ENCODE measurements at places on chromosomes 6 and 20.

GRCh38 chr6:4381381-4381780 is 246.0 kb upstream of the ECI2 start:
- no peak for DNase-seq

DNA sequence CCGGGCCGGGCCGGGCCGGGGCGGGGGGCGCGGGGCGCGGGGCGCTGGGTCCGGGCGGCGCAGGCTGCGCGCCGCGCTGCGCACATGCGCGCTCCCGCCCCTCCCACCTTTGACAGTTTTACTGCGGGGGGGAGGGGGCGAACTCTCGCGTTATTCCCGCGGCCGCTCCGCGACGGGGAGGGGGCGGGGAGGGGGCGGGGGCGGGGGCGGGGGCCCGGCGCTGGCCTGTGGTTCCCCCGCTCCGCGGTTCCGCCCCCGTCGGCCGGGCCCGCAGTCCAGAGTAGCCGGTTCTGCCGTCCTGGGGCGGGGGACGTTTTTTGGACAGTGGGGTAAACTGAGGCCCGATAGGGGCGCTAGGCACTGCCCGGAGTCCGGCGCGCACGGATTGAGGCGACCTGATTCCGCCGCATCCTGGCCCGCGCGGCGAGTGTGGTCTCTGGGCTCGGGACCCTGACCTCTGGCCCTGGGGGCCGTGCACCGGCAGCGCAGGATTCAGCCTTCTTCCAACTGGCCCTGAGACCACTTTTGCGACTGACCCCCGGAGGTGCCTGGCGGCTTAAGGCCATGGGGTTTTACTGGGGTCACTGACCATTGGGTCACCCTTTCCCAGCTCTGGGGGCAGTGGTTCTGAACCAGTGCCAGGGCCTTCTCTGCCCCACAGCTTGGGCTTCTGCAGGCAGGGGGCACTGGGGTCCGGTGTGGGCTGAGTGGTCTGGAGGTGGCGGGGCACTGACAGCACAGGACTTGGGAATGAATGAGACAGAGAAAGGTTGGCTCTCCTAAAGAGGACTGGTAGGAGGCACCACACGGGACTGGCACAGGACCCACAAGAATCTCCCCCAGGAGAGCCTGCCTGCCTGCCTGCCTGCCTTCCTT is at the start of gene ZNF512B:
TSS of gene ZNF512B (minus strand) at position 93 of the 876 bp plus-strand sequence. CDS start 1,980 bp downstream, outside the sequence.
- DNase-seq = no peak

DNA sequence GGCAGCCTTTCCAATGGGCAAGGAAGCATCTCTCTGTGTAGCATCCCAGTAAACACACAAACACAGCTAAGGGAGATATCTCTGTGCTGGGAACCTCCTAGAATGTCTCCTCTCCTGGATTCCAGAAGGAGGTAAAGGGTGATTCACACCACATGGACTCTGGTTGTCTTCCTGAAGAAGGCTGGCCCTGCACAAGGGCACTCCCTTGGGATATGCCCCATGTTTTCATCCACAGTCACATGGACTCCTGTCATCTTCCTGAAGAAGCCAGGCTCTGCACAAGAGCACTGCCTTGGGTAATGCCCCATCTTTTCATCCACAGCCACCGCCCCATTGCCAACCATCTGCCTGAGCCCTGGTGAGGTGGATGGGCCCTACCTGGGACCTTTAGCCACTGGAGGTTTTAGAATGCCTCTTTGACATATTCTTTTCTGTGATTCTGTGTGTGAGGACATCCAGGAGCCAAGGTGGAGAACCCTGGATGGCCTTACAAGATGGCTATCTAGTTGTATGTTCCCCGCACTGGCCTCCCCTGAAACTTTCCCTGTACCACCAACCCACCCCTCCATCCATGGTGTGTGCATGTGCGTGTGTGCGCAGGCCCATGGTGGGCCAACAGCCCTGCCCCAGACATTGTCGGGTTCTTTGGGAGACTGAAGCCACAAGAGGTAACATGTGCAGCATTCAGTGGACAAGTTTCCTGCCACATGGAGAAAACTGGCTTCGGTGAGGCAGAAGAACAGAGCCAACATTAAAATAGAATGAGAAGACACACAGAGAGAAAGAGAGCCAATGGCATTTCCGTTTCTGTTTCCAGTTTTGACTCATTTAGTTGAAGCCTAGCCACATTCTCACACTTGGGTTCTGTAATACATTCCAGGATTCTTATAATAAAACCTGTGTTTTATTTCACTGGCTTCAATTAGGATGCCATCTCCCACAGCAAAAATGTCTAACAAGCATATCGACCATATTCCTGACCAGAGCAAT is 110.2 kb upstream of the CST7 start:
- no peak for DNase-seq

- no peak for DNase-seq
Observed at GRCh38 chr6:35710241-35710847, 21.6 kb upstream of the FKBP5 start.

GRCh38 chr6:159506048-159506447 is 187.0 kb downstream of the SOD2 start:
- DNase-seq = no peak

DNA sequence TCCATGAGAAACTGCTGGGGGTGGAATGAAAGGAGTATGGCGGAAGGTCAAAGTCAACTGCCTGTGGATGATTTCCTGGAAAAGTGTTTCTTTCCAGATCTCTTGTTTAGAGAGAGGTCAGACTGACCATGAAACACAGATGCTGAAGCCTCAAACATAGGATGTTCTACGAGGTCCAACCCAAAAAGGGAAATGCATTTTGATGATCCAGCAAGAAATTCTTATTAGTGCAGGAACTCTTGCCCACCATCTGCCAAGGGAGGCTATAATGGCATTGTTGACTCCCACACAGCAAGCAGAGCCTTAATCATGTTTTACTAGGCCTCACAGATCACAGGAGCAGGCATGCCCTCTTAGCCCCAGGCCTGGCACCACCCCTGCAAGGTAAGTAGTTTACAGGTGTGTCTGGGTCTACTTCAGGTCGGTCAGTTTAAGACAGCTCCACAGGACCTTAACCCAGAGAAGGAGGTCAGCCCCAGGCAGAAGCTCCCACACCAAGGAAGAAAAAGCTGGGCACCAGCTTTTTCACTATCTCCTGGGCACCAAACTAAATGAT is 67.6 kb upstream of the CNKSR3 start:
- DNase-seq = no peak

DNA sequence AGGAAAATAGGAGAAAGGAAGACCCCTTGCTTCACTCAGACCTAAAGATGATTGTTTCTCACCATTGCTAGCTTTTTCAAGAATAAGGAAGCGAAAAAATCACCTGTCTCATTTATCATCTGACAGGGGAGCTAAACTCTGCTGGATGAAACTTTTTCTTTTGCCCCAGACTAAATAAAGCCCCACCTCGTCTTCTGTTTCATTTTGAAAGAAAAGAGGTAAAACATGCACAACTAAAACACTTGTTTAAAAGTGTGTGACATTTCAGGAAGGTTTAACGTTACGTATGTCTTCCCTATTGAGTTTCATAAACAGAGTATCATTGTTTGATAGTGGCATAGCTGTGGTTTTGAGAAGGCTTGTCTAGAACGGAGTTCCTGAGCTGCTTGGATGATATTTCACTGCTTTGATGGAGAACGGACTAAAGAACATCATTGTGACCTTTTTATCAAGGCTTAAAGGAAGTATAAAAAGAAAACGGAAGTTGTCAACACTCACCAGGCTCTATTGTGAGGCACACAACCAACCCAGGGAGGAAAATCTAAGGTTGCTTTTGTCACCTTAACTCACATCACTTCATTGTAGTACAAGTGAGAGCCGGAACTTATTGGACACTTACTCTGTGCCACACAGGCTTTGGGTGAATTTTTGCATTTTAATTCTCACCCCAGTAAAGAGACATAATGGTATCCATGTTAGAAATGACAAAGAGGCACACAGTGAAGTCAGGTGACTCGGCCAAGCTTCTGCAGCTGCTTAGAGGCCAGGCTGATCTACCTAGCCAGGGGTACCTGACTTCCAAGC is 29.5 kb downstream of the TSHZ2 start:
- no peak for DNase-seq

- no peak for DNase-seq
Observed at GRCh38 chr20:3712279-3712873, at the start of gene SIGLEC1. Gene SIGLEC1, minus strand, starts transcription at chr20:3712600. Its CDS starts 5,472 bp downstream, at chr20:3707128.

DNA sequence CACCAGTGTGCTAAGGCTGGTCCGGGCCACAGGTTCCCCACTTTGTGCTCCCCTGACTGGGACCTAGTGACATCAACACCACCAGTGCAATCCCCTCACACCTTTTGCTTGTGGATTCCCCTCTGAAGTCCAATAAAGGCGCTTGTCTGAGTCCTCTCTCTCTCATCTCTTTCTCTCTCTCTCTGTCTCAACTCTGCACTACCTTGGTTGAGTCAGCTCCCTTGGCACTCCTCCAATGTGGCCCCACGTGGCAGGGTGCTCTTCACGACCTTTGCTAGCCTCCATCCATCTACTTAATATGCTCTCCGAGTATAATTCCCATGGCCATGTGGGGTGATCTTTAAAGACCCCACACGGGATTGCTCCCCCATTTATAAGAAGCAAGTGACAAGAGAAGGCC is 385.0 kb downstream of the CD83 start:
- no peak for DNase-seq

DNA sequence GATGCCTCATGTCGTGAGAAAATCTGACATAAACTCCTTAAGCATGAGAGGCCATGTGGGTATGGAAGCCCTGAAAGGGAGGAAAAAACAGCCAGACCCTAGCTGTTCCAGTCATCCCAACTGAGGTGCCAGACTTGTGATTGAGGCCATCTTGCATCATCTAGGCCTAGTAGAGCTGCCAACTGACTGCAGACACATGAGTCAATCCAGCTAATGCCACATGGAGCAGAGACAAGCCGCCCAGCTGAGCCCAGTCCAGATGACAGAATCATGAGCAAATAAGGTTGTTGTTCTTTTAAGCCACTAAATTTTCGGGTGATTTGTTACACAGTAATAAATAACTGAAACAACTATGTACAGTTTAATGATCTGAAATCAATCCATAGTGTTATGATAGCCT is 680.9 kb downstream of the MAFB start:
- no peak for DNase-seq

GRCh38 chr20:50690650-50691572 is at the start of gene RIPOR3:
Gene RIPOR3, minus strand, starts transcription at chr20:50691542. Its CDS starts 414 bp downstream, at chr20:50691128.
- no peak for DNase-seq

DNA sequence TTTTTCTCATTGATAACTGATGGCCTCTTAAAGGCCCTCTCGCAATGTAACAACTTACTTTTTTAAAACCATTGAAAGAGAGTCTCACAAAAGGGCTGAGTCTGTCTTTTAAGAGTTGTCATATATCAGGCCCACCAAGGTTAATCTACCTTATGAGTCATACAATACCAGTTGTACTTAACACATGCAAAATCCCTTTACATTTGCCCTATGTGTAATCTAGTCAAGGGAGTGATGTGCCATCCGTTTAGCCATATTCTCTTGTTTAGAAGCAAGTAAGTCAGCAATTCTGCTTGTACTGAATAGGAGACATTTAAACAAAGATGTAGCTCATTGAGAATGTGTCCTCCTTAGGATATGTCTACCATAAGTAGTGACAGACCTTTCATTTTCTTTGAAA is 143.7 kb downstream of the TENT5A start:
- no peak for DNase-seq

GRCh38 chr6:71733970-71734899 is 152.1 kb upstream of the RIMS1 start:
- no peak for DNase-seq

- no peak for DNase-seq
Observed at GRCh38 chr6:134425513-134425912, 107.6 kb upstream of the SGK1 start.

DNA sequence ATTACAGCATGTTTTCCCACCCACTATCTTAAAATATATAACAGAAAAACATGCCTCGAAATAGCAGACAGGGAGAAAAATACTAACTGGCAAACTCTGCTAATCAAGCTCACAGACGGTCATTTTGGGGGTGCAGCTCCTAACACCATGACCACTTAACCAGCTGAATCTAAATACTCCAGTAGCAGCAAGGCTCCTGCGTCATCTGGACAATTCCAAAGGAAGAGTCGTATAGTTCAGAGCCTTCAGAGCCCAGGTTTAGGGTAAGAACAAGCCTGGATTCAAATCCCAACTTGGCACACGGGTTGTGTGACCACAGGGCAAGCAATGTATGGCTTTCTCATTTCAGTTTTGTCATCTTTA is 81.3 kb upstream of the COL21A1 start:
- DNase-seq = no peak

Data from activated gamma-delta T cell (primary cell).